ENCODE measurements at places on chromosomes 7 and 10. TPM values are rescaled to one million over a fixed set of nuclear protein-coding genes. Genes with fewer than 3 reads are reported as not detected.
A peak's percentile ranks its signal among the peaks of the same experiment; 100 is the strongest.

GRCh38 chr10:77902159-77902558, 24.4 kb downstream of the DLG5 start:
- no peak for DNase-seq

The TEX36 gene
- not detected for total RNA-seq

GRCh38 chr10:130652964-130653578, 516.9 kb downstream of the GLRX3 start:
- no peak for DNase-seq

The GHITM gene
- 213 TPM for total RNA-seq

The SMKR1 gene
- total RNA-seq, result not detected

GRCh38 chr10:4947635-4948596, 15.3 kb upstream of the AKR1C1 start:
- DNase-seq, result peak; percentile 4

GRCh38 chr7:44236333-44236728, 35.6 kb downstream of the YKT6 start:
- DNase-seq, result peak; percentile 27

- DNase-seq, result no peak
Measured at GRCh38 chr10:131082991-131083481, 228.5 kb downstream of the TCERG1L start.

- DNase-seq, result no peak
Measured at GRCh38 chr10:122445904-122446303, 8.5 kb upstream of the ARMS2 start.

The CALCR gene
- not detected for total RNA-seq

The TRA2A gene
- total RNA-seq, result 31.1 TPM

- DNase-seq, result no peak
Measured at GRCh38 chr10:95458871-95459270, 102.3 kb downstream of the SORBS1 start.

DNA sequence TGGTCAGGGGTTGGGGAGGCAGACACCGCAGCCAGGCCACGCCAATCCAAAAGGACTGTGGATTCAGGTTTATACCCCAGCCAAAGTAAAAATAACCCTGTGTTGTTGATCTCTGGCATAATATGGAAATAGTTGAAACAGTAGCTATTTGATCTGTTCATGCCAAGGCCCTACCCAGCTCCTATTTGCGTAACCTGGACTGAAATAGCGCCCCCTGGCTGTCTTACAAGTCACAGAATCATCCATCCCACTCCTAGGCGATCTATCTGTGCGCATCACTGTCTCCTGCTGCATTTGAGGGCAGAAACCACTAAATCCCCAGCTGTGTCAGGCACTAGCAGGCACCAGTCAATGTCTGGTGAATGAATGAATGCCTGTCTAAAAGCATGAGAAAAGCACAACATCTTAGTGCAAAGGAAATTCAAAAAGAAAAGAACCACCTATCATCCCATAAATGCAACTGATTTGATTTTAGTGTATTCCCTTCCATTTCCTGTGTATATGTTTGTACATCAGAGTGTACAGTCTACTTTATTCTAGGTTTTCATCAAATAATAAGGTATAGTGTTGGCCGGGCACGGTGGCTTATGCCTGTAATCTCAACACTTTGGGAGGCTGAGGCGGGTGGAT, 160.0 kb downstream of the SLIT1 start:
- DNase-seq, result peak; percentile 73

DNA sequence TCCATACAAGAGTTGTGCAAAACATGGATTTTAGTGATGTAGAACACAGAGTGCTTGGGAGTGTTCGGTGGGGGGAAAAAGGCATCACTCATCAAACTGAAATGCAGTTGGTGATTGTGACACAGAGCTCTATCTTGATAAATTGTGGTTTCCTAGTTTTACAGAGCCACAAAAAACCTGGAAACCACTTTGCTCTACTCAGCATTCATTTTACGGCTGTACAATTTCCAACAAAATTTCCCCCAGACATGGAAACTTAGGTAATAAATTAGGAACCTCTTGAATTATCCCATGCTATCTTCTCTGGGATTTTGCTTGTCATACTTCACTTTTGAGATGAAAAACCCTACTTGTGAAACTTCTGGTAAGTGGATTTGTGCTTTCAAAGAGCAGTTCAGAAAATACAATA, 614.9 kb upstream of the FZD8 start:
- DNase-seq, result peak; percentile 87

GRCh38 chr7:78018641-78019446, 220.3 kb downstream of the PHTF2 start:
- DNase-seq, result no peak

The H2BK1 gene
- total RNA-seq, result not detected

The WEE2 gene
- 0.09 TPM for total RNA-seq

GRCh38 chr10:20970044-20970443, 72.9 kb upstream of the NEBL start:
- no peak for DNase-seq

DNA sequence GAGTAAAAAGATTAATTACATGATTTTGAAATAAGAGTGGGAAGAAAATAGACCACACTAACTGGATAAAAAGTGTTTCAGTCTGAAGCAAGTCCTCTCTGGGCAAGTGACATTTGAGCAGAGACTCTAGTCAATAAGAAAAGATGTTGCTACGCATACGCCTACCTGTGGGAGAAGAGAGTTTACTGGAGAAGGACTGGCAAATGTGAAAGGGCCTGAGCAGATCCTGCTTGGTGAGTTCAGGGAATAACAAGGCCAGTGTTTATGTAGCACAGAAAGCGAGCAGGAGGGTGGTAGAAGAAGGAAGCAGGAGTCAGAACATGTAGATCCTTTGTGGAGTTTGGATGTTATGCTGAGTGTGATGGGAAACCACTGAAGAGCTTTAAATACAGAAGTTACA, 43.4 kb downstream of the RAB18 start:
- no peak for DNase-seq

The EVX1 gene
- total RNA-seq, result not detected

DNA sequence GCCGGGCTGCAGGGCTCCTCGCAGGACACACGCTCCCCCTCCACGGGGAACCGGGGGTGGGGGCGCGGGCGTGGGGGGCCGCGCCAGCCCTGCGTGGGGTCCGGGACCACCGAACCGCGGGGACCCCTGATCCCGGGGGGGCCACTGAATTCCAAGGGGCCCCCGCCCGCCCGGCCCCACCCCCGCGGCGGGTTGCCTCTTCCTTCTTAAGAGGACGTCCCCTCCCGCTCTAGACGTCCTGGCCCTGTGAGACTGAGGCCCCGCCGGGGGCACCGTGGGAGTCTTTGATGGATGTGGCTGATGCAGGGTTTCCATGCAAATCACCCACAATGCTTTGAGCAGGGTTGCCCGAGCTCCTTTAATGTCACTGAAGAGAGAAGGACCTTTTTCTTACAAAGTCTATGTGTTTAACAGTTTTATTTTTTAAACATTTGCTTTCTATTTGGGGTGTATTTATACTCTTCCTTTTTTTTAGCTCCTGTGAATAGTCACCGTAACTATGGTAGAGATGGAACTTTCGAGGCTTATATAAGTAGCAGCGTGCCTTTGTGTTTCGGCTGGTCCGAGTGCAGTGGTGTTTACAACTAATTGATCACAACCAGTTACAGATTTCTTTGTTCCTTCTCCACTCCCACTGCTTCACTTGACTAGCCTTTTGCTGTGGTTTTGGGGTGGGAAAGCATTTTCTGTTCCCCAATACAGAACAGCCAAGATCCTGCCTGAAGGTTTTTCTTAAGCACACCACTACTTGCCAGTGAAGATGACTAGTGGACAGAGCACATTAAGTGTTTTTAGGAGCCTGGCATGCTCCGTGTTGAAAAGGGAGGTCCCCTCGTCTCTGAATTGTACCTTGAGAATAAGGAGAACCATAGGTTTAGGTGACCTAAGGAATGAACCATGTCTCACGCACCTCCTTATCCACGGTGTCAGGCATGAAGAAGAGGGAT, 44.8 kb downstream of the PDIA4 start:
- peak; percentile 90 for DNase-seq

DNA sequence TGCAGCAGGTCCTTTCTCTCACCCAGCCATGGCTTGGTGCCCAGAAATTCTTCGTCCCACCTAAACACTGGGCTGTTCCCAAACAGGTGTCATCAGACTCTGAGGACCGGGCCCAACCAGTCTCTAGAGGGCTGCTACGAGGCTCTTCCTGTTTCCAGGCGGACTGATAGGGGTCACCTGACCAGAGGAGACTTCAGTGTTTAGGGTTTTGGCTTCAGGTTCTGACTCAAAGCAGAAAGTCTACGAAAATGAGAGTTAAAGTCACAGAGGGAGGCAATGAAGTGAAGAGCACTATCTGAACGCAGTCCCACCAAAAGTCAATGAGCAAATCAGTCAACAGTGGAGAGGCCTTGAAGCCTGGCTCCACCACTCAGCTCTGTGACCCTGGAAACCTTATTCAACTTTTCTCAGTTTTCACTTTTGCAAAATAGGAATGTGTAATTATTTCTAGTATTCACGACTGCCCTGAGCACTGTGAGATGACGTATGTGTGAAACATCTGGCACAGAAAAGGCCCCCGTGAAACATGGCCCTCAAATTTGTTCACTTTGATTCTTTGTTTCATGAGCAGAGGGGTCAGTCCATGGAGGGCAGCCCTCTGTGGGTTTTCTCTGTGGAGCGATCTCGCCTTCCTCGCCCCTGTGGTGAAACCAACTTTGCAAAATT, 189.9 kb upstream of the PDE1C start:
- no peak for DNase-seq

The SPDYE1 gene
- total RNA-seq, result not detected

The LRRD1 gene
- total RNA-seq, result 0.51 TPM

The FFAR4 gene
- total RNA-seq, result not detected

- peak; percentile 75 for DNase-seq
Measured at GRCh38 chr7:35331730-35332678, 78.1 kb upstream of the TBX20 start.

DNA sequence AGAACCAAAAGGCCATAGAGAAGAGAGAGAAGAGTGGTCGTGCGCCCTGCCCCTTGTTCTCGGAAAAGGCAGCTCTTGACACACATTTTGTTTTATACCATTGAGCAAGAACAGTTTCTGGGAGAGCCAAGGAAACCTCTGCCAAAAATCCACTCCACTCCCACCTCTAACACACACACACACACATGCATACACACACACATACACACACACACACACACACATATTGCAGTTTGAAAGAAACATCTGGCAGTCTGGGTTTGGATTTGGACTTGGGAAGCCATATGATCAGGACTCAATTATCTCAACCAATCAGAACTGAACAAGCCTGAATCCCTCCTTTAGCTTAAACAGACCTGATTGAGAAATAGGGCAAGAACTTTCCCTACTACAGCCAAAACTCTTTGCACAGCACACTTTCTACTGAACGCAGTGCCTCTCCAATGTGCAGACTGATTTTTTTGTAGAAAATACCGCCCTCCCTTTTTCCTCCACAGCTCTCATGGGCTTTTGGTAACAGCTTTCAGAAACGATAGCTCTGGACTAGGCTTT, 484.0 kb upstream of the ZWINT start:
- no peak for DNase-seq

The PAX4 gene
- total RNA-seq, result not detected

Measured in cardiac muscle cell (in vitro differentiated cells and primary cell).